ENCODE measurements at places on chromosomes 11 and 22.

DNA sequence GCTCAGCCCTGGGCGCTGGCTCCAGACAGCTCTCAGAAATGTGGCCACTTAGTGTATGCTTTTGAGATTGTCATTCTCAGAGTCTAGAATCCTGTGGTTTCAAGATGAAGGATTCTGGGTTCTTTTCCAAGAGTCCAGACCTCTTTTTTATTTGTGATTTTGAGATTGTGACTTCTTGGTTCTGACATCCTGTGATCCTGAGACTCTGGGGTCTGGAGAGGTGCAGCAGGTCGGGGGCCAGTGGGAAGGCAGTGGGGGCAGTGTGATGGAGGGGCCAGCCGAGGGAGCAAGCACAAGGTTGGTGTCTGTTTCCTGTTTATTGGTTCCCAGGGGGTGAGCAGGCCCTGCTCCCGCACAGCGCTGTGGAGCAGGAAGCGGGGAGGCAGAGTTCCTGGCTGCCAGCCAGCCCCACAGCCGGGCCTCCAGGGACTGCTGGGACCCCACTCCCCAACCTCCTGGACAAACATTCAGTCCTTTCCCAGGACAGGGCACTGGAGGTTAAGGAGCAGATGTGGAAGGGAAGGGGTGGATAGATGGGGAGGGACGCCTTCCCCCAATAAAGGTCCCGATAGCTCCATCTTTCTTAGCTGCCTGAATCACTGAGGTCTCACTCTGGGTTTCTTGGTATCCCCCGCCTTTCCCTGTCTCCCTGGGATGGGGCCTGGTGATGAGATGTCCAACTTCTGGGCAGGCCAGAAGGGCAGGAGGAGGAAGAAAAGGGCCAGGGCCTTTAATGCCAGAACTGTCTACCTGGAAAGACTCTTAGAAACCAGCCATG, 13.7 kb downstream of the ARHGEF17 start:
- DNase-seq: no peak

DNA sequence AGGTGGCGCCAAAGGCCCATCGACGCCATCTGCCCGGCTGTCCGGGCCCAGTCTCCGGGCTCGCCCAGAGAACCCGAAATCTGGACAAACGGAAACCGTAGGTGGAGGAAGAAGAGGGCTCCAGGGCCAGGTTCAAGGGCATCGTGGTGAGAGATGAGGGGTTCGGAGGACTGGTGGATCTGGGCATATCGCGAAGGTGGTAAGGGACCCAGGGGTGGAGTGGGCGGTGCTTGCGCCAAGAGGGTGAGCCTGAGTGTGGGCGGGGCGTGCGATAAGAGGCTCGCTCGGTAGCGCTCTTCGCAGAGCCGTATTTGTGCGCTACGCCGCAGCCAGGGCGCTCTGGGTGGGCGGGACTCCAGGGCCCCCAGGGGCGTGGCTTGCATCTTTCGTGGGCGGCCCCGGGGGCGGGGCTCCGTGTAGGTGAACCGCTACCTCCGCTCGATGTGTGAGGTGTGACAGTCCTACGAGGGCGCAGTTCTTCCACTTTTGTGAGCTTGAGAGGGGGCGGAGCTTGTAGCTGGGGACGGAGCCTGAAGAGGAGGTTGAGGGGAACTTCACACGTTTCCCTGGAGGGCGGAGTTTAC, 4.8 kb downstream of the CD248 start:
- DNase-seq: peak; percentile 60

GRCh38 chr11:130209954-130210854, 50.6 kb downstream of the ST14 start:
- no peak for DNase-seq

DNA sequence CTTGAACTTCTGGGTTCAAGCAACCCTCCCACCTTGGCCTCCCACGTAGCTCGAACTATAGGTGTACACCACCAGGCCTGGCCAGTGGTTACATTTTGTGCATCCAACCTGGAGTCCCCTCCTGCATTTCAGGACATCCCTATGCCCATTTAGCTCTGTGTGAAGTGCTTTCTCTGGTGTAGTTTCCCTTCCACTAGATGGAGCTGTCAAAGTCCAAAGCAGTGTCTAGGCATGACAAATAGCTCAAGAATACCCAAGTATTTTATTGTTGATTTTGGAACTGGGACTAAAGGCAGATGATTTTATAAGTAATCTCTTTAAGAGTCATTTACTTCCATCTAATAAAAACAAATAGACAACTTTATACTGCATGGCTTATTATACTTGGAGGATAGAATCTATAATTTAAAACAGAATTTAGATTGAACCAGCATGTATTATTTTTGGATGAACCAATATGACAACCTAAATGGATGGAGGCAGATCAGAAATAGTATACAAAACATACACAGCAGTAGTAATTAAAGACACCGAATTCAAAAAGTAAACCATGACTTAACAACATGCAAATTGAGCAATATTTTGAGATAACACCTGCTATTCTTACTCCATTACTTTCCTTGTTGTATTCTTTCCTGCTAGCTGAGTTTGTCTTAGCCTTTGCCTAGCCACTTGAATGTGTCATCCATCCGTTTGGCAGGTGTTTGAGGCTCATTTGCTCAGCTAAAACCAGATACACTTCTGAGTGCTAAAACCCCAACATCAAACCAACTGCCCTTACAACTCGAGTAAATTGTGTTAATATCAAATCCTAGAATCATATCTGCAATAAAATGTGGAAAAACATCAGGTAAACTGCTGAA, 37.7 kb downstream of the EIF4ENIF1 start:
- DNase-seq: no peak

All from retinal pigment epithelial cell (primary cell).